T-cell (primary cell): ENCODE measurements at places on chromosomes 7 and 10.

GRCh38 chr10:11881477-11882417, 58.6 kb downstream of the PROSER2 start:
- DNase-seq = no peak

- DNase-seq = no peak
Observed at GRCh38 chr7:484356-485101, 35.1 kb downstream of the PDGFA start.

GRCh38 chr10:119550827-119551226, 8.3 kb upstream of the RGS10 start:
- no peak for DNase-seq

GRCh38 chr10:24205821-24206220, 3.1 kb upstream of the KIAA1217 start:
- no peak for DNase-seq

DNA sequence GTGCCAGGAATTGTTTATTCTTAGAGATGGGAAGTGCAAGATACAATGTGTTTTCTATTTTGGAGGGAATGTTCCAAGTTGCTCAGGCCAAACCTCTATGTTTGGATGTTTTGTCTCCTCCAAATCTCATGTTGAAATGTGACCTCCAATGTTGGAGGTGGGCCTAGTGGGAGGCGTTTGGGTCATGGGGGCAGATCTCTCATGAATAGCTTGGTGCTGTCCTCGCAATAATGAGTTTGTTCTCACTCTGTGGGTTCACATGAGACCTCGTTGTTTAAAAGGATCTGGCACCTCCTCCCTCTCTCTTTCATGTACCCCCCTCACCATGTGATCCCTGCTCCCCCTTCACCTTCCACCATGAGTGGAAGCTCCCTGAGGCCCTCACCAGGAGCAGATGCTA, 8.3 kb upstream of the GDF10 start:
- no peak for DNase-seq
